ENCODE measurements at places on chromosomes 16 and 17.

- no peak for DNase-seq
Measured at GRCh38 chr17:61757168-61757567, 106.2 kb downstream of the BRIP1 start.

DNA sequence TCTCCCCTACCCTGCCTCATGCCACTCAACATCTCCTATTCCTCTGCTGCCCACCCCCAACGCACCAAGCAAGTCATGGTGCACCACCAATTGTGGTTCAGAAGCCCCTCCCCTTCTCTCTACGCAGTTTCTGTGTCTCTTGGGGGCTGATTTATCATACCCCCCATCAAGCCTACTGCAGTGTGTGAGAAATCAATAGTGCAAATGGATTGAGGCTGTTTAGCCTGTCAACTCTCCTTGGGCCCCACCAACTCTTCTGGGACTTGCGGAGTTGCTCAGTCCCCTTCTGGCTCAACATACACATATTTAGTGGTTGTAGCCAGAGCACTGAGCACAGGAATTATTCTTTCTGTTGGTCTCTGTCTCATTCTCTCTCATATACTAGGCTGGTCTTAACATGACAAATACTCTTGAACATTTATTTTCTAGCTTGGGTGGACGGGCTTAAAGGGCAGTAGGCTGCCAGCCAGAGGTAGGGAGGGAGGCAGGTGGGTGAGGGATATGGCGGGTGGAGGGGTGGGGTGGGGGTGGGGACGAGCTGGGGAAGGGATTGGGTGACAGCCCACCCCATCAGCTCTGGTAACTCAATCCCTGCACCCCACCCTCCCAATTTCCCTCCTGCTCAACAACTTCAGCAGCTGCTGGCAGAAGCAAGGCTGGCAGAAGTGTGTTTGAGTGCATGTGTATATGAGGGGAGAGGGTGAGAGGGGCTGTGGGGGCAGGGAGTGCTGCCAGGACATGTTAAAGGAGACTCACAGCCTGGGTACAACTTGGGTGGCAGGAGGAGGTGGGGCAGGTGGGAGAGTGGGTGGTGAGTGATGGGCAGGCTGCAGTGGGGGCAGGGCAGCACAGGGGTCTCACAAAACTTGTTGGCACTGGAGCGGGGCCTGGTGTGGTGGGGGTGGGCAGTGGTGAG is 4.9 kb downstream of the RARA start:
- DNase-seq: no peak

- DNase-seq: no peak
Measured at GRCh38 chr16:89407282-89407924, 83.0 kb downstream of the ANKRD11 start.

- DNase-seq: no peak
Measured at GRCh38 chr17:2302778-2303203, 794 bp downstream of the SMG6 start.

- DNase-seq: no peak
Measured at GRCh38 chr17:77753246-77753645, 205.3 kb upstream of the TNRC6C start.

GRCh38 chr17:60135151-60135950 is 14.4 kb upstream of the CA4 start:
- peak; percentile 86 for DNase-seq

DNA sequence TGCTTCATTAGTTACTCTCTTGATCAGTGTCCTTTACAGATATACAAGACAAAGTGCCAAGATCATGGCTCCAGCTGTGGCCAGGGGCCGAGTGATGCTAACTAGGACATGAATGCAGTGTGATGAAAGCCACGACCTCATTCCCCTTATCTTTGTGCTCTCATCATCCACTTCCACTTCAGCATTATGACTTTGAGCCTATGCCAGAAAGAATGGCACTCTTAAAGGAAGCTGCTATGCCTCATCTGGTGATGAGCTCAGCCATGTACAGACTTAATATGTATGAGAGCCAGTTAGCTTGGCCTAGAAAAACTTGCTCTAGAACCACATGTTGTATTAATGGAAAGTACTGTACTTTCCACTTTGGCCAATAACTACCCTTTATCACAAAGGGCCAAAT is 179.1 kb downstream of the TOX3 start:
- no peak for DNase-seq

GRCh38 chr16:3675601-3676130 is 21.2 kb downstream of the DNASE1 start:
- no peak for DNase-seq

DNA sequence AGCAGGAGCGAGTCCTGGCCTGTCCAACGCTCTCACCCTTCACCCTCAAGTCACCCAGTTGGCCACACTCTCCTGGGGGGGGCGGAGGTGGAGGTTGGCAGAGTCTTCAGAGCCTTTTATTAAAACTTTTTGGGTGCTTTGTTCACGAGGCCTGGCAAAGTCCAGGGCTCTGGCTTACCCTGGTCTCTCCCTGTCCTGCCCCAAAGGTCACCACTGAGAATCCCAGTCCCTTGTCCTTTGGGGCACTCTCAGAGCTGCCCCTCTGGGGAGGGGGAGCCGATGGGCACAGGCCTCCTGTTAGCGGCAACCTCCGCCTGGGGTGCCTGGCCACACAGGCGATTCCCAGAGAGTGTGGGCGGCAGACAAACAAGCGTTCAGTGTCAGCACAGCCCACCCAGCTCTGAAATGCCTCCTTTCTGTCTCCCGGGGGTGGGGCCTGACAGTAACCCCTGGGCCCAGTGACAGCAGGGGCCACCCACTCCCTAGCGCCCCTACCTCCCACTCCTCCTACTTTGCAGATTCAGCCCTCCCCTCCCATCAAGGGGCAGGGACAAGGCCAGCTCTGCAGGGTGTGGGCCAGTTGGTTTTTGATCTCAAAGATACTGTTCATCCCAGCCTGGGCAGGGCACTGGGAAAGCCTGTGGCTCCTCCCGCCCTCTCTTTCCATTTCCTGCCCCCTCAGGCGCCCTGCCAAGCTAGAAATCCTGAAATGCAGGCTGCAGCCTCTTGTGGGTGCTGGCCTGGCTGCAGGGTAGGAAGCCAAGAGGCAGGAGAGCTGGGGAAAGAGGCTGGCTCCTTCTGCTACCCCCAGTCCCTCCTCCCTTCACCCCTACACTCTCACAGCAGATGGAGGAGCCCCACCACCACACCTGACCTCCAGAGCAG is 36.6 kb upstream of the EMP2 start:
- no peak for DNase-seq

DNA sequence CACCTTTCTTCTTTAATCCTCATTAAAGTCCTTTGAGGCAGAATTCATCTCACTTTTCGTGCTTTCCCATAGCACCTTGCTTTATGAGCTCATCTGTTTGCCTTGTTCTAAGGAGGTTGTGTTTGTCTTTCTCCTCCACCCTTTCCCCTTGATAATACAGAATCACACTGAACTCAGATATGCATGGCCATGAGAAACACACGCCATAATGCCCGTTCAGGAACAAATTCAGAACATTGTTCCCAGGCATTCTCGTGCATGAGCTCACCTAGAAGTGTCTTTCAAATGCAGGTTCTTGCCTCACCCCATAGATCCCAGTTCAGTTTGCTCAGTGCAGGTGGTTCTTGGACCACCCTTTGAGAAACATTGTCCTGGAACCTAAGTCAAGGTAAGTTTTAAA is 71.1 kb downstream of the TMEM114 start:
- DNase-seq: no peak

GRCh38 chr17:16940116-16940881 is 31.6 kb downstream of the TNFRSF13B start:
- DNase-seq: no peak

DNA sequence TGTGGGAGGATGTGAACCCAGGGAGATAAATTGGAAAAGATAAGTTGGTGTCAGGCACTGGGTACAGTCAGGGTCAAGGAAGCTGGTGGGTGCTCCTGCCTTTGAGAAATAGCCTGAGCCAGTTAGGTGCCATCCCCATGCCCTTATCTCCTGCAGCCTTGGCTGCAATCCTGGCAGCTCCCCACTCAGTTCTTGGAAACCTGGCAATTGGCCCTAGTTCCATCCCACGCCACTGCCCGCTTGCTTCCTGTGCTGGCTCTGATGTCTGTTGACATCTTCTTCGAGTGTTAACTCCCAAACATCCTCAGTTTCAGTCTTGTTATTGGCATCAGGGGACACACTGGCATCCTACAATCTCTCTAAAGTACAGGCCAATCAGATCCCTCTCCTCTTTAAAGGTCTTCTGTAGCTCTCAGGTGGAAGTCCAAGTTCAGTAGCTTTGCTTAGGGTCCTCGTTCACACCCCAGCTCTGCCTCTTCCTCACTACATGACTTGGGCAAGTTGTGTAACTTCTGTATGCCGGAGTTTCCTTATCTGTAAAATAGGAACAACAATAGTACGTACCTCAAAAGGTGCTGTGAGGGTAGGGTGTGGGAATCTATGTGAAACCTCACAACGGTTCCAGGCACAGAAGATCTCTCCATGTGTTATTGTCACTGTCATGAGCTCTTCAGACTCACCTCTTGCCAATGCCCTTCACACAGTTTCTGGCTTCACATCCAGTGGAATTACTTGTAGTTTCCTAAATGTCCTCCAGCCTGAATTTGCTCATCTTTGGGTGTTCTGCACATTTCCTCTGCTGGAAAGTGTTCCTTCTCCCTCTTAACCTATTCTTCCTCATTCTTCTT is 13.5 kb upstream of the PRKAR1A start:
- DNase-seq: no peak

DNA sequence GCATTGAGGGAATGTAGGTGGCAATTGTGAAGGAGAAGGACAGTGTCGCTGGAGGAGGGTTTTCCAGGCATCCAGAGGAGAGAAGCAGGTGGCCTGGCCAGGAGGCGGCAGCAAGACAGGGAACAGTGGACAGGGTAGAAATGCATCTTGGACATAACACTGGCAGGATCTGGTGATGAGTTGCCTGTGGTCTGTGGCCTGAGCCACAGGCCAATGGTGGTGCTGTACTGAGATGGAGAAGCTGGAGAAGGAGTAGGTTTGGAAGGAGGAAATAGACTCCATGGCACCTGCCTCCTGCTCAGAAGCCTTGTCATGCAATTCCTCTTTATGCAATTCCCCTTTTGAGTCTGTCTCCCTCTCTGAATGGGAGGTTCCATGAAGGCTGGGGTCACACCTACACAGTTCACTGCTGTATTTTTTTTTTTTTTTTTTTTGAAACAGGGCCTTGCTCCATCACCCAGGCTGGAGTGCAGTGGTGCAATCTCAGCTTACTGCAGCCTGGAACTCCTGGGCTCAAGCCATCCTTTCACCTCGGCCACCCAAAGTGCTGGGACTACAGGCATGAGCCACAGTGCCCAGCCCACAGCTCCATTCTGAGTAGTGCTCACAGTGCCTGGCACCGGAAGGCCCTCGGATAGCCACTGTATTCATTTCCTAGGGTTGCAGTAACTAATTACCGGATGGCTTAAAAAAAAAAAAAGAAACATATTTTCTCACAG is 13.5 kb upstream of the CACNG4 start:
- no peak for DNase-seq

DNA sequence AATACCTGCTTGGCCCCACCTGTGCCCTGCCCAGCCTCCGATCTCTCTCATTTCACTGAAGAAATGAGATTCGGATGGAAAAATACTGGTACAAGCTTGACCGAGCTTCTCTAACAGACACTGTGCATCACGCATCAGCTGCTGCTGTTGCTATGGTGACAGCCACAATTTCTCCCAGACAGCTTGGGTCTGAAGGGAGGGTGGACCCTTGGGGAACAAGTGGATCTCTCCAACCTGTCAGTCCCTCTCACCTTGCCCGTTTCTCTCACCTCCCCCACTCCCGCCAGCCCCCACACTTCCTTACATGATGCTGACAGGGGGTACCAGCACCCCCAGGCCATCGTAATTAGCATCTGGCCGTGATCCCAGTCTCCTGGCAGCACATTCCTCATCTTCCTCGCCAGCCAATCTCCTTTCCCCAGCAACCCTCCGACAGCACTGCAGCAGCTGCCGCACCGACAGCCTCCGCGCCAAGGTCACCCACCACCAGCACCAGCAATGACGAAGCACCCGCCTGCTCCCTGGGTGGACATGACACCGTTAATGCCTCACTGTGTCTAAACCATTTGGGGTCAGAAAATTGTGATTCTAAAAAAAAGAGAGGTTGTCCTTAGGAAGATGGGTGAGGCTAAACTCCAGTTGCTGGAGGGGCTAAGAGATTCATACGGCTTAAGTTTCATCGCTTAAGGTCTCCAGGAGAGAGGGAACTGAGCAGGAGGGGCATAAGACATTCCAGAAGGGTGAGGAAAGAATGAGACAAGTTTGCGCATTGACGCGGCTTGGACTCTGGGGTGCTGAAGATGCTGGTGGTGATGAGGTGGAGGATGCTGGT is 58.6 kb upstream of the TNRC6A start:
- DNase-seq: no peak

DNA sequence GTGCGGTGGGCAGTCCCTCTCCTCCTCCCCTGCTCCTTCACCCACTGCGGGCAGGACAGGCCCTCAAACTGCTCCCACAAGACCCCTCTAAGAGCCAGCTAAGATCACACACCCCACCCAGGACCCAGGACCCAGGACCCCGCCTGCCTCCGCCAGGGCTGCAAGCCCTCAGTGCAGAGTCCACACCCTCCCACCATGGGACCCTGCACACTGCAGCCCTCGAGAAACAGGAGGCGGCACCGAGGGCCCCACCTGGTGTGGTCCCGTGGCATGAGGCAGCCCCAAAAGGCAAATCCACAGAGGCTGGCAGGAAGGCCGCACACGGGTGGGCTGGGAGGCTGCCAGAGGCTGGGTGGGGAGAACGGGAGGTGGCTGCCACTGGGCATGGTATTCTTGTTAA is 94.7 kb downstream of the ENGASE start:
- no peak for DNase-seq

GRCh38 chr16:11006656-11007055 is 62.3 kb downstream of the CLEC16A start:
- no peak for DNase-seq

DNA sequence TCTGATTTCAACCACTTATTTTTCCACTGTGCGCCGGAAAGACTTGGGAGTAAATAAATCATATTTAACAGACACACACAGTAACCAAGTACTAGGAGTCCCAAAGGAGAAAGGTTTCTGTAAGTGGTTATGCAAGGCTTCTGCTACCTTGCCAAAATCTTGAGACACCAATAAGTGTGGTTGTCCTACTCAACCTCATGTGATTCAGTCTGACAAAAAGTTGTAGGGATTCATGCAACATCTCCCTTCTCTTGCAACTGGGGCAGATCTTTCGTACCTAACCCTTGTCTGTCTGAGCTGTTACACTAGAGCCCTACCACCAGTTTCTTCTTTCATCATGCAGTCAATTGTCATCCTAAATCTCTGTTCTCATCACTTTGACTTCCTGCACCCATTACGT is 69.9 kb upstream of the NUDT7 start:
- DNase-seq: no peak

GRCh38 chr17:58666858-58667267 is 25.0 kb downstream of the TEX14 start:
- peak; percentile 15 for DNase-seq

DNA sequence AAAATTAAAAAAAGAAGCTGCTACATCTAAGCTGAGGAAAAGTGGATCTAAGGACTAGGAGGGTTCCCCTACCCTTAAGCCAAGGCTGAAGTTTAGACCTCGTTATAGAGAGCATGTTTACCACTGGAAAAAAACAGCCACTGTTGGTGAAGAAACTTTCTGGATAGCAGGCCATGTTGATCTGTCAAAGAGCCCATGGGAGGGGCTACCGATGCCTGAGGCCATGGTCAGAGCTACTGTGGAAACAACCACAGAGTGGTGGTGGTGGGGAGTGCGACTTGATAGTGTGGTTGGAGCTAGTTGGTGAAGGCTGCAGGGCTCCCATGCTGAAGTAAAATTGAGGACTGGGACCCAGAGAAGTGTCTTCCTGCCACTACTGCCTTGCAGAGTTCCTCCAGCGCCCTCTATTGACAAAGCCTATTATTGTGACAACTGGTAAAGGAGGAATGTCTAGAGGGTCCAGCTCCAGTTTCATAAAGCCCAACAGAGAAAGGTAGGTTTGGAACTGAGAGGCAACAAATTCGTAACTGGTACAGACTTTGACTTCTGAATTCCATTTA is 12.7 kb upstream of the FAM20A start:
- DNase-seq: no peak

Data from activated naive CD4-positive, alpha-beta T cell treated with anti-CD3 and anti-CD28 coated beads, Interleukin-2, amount 50 U/mL, for 16 hours (primary cell).